Cardiac septum (tissue), 1 donor: ENCODE measurements at places on chromosomes 7 and 10. TPM values are rescaled to one million over a fixed set of nuclear protein-coding genes. Genes with fewer than 3 reads are reported as not detected.
A peak's percentile ranks its signal among the peaks of the same experiment; 100 is the strongest.

- DNase-seq, result no peak
Measured at GRCh38 chr7:71633551-71634008, 501.6 kb downstream of the GALNT17 start.

GRCh38 chr10:15898046-15898445 lies 37.7 kb upstream of the MINDY3 start:
- no peak for DNase-seq

DNA sequence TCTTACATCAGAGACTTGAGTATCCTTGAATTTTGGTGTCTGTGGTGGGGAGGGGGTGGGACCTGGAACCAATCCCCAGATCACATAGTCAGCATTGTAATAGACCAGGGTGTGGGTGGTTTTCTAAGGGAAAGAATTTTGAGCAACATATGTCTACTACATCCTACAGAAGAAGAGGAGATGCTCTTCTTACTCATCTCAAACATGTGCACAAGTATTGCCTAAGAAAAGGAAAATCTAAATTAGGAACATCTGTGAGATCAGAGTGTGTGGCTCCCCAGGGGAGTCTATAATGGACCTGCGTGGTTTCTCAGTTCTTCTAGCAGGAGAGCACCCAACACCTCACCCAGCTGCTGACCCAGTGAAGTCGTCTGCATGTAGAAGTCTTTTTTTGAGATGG lies 148.8 kb downstream of the CCDC3 start:
- DNase-seq, result no peak

DNA sequence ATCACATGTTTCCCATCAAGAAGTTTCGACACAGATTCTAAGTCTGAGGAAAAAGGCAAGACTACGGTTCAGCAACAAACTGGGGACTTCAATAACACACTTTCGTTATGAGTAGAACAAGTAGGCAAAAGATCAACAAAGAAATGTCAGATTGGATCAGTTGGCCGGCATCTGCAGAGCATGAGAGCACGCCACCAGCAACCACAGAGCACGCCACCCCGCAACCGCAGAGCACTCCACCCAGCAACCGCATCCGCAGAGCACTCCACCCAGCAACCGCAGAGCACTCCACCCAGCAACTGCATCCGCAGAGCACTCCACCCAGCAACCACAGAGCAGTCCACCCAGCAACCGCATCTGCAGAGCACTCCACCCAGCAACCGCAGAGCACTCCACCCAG lies 89.7 kb upstream of the FAM20C start:
- DNase-seq, result no peak

DNA sequence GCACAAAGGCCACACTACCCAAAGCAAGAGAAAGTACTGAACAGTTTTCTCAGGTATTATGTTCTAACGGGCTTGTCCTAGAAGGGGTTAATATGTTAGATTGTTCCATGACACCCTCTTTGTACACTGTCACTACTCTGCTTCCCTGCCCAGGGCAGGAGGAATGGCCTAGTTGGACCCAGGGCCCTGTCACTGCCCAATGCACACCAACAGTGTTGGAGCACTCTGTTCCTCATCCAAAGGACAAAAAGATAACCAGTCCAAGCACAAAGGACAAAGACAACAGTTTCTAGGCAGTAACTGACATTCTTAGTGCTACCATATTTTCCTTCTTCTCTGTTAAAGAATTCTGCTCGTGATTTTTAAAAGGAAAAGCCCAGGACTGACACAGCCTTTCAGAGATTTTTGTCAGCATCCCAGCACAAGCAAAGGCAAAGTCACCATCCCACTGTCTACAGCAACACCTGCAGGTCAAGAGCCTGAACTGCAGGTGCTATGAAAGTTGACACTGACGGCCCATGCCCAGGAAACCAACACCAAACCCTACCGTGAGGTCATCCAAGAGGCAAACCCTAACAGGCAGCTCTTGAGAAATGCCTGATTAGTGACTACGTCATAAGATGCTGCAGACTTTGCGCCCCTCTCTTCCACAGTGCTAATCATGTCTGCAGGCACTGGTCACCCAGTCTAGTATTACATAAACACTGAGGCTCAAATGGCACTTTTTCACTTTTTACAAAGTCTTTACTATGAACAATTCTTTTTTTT lies 13.2 kb downstream of the NUDCD3 start:
- DNase-seq, result peak; percentile 79

- no peak for DNase-seq
Measured at GRCh38 chr10:24465124-24465874, 256.4 kb downstream of the KIAA1217 start.

DNA sequence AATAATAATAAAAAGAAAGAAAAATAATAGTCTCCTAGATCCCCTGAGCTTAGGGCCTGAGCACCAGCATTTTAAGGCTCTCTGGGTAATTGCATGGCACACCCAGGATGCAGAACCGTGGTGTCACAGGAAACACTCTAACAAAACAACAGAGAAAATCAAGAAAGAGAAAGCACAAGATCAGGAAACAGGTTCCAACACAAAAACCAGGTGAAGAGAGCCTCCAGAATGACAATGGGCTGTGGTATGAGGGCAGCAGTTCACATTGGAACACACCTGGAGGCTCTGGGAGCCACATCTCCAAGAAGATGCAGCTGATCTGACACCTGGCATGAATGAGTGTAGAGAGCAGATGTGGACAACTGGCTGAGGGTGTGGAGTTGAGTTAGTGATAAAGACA lies 7.1 kb downstream of the MMRN2 start:
- peak; percentile 31 for DNase-seq

- DNase-seq, result no peak
Measured at GRCh38 chr7:126493801-126494200, 758.9 kb downstream of the GRM8 start.

DNA sequence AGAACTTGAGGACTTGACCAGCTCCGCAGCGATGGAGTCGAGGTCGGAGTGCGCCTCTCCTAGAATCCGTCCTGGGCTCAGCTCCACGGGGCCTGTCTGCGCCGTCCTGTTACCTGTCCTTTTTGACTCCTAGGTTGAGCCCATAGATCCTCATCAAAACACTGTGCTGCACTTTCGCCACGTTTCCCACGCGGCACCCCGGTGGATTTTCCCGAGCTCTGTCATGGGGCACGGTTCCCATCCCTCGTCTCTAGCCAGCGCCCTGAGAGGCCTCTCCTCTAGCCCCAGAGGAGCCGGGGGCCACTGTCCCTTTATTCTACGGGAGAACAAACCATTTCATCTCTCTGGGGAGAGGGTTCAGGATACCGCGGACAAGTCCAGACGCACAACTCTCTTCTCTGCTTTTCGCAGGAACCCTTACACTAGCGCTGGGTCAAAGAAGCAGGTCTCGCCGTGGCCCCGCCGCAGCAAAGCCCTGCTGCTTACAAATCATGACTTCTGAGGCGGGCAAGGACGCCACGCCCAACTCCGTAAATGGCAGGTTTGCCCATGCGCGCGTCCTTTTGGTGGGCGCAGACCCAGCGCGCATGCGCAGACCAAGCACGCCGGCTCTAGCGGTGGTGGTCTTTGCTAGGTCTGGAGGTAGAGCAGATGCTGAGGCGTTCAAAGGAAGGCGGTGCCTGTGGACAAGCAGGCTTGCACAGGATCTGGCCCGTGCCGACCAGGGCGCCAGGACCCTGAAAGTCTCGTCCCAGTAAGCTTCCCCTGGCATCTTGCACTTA lies 10.3 kb upstream of the ANKRD7 start:
- peak; percentile 77 for DNase-seq

DNA sequence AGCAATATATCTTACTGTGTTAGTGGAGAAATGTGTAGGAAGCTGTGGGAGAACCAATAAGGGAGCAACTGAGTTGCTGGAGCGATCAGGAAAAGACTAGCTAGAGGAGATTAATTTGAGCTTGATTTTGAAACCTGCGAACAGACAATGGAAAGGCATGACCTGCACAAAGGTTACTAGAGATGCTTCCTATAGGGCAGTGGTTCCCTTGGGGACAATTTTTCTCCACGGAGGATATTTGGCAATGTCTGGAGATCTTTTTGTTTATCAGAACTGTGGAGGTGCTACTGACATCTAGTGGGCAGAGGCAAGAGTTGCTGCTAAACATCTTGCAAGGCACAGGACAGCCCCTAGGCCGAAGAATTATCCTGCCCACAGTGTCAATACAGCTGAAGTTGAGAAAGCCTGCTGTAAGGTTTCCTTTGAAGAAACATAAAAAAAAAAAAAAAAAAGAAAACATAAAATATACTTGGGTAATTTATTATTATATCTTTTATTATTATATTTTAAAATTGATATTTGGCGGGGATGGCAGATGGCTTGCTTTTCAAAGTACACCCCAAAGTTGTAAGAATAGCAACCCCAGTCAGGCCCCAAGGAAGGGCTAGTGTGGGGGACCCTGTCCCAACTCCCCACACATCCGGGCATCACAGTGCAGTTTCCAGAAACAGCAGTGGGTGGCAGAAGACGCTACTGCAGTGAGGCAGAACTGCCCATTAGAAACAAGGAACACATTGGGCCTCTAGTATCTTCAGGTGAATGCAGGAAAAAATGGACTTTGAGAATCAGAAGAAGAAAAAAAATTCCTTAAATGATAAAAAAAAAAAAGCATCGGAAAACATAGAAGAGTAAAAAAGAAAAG lies 481.6 kb downstream of the SH2D4B start:
- DNase-seq, result no peak

DNA sequence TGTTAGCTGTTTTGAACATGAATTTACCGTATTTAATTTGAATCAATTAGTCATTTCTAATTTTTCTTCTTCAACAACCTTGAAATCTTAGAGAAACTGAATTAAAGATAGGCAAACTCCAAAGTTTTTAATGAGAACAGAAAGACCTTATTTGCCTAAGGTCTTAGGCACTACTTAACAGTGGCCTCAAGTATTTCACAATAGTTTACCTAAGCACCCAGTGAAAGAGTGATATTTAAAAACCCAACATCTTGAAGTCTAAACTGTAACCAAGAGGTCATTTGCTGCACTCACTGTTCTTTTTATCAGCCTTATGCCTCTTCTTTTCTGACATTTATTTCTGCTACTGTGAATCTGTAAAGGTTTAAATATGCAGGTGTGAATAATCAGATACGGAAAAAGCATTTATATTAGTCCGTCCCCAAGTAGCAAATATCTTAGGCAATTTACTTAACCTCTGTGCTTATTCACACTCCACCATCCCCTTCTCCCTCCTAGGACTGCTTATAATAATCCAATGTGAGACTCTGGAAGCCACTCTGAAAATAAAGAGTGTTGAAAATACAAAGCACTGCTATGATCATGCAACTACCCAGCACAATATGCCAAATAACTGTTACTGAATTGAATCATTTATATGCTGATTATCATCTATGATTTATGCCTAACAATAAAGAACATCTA lies 105.7 kb downstream of the ELAPOR2 start:
- no peak for DNase-seq

- no peak for DNase-seq
Measured at GRCh38 chr10:119478111-119478802, 64.3 kb downstream of the RGS10 start.

GRCh38 chr10:69639291-69640195 lies 9.5 kb downstream of the FAM241B start:
- peak; percentile 76 for DNase-seq

GRCh38 chr10:98031440-98031839 lies 1.0 kb upstream of the CRTAC1 start:
- DNase-seq, result no peak

DNA sequence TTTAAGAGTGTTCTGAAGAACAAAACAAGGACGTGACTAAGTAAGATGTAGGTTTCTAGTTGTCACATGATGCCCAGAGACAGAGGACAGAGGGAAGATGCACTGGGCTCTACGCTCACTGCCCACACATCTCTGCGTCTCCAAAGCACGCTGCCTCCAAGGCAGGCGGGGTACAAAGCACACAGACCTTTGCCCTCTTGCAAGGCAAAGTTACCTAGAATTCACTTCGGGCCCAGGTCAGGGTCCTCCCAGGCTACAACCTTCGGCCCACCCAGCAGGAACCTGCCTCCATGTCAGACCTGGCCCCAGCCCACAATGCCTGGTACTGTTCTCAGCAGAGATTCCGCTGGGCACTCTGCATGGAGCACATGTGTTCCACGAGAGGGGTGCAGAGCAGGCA lies 26.5 kb downstream of the GRB10 start:
- DNase-seq, result no peak

DNA sequence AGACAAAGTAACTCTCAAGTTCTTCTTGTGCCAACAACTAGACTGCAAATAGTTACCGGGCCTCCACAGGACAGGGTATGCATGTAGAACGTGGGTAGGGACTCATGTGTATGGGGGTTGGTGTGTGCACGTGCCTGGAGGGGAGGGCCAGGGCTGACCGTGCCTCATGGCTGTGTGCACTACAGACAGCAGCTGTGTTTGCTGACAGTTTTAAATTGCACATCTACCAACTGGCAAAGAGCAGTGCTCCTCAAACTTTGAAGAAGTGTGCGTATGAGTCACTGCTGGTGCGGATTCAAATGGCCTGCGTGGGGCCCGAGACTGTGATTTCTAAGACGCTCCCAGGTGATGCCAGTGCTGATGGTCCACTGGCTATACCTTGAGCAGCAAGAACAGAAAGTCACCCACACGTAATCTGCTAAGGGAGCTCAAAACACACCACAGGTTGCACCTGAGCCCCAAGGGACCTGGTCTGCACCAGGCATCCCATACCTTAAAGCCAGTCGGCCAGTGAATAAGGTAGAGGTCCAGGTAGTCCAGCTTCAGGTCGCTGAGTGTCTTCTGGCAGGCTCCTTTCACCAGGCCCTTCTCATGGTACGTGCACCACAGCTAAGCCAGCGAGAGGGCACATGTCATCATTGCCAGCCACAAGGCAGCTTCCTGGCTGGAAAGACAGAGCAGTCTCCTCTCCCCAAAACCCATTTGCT lies 8.5 kb downstream of the AKR1B1 start:
- no peak for DNase-seq

DNA sequence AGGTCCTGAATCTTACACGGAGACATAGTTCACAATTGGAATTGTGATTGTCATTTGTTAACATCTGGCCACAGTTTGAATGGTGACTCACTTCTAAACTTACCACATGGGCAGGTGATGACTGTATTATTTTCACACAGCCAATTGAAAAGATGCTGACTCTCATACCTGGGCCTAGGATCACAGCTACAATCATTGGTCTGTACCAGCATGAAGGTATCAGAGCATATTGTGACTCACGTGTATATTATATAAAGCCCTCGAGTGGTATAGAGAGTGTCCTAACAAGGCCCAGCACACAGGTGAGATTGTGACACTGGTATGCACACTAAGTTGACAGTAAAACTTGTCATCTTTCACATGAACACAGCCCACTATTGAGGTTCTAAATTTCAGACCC lies 9.4 kb upstream of the ZNF107 start:
- no peak for DNase-seq

DNA sequence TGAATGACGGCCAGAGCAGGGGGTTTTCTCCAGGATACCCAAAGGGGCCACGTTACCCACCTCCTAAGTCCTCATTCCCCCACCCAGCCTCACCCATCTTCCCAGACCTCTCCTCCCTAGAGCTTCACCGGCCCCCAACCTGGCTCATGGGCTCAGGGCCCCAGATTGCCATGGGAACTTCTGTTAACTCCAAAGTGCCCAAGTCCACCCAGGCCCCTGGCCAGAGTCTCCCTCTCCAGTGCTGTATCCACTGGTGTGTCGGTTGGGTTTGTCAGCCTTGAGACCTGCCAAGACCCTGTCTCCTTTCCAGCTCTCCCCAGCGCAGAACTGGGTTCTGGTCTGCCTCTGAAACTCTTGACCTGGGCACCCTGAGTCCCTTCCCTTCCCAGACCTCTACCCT lies 37.1 kb upstream of the ZMIZ2 start:
- peak; percentile 53 for DNase-seq

AKR1D1 gene
- not detected for total RNA-seq

SNX8 gene
- total RNA-seq, result 18.9 TPM

EBF3 gene
- total RNA-seq, result 5.8 TPM

GIMAP8 gene
- 16.3 TPM for total RNA-seq

ZFYVE27 gene
- total RNA-seq, result 19.8 TPM

GPR15LG gene
- not detected for total RNA-seq

OR2A5 gene
- total RNA-seq, result not detected

CALHM3 gene
- not detected for total RNA-seq

GBX1 gene
- total RNA-seq, result 0.57 TPM

EPO gene
- total RNA-seq, result not detected

FGL2 gene
- 6.0 TPM for total RNA-seq
